ENCODE measurements at places on chromosomes 7 and 10. TPM values are rescaled to one million over a fixed set of nuclear protein-coding genes. Genes with fewer than 3 reads are reported as not detected.

GRCh38 chr10:64976150-64976549 is 1454.9 kb downstream of the REEP3 start:
- no peak for DNase-seq

- DNase-seq = no peak
Observed at GRCh38 chr10:105025092-105025491, 384.0 kb downstream of the SORCS3 start.

DNA sequence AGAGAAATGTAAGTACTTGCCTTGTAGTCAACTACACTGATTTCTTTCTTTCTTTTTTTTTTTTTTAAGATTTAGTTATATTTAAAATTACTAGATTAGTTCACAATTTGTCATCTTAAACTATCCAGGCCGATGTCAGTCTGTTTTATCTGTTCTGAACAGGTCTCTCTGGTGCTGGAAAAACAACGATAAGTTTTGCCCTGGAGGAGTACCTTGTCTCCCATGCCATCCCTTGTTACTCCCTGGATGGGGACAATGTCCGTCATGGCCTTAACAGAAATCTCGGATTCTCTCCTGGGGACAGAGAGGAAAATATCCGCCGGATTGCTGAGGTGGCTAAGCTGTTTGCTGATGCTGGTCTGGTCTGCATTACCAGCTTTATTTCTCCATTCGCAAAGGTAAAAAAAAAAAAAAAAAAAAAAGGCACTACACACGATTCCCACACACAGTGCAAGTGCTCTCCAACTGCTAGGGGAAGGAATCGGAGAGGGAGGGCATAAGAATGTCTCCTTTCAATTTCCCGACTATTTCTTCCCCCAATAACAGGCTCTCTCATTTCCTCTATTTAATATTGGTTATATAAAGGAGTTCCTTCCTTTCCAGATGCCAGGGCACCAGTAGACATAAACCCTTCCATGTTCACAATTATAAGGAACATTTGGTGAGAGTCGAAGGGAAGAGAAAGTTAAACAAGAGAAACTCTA is 53.4 kb downstream of the PAPSS2 start:
- DNase-seq = no peak

The OPN4 gene
- polyA plus RNA-seq = not detected

The CREM gene
- 43.9 TPM for polyA plus RNA-seq

DNA sequence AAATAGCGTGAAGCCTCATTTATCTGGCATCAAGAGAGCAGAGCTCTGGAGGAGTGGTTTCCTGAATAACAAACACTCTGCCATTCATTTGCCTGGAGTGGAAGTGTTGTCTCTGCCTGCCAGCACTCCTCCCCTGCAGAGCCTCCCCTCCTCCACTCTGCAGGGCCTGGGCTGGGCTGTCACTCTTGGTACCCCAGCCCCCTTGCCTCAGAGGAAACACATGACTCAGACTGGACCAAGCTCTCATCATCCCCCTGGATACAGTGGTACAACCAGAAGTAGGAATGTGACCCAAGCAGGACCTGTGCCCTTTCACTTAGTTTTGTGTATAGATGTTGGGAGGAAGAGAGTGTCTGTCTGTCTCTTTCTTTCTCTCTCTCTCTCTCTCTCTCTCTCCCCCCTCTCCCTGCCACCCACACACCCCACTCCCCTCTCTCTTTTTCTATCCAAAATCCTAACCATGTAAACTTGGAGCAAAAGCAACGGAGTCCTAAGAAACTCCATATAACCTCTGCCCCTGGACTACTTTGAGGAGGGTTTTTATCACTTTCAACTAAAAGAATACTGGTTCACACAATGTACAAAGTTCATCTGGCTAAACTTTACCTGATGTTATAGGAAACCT is 43.9 kb downstream of the DOCK4 start:
- DNase-seq = peak; percentile 83

The PRSS2 gene
- polyA plus RNA-seq = not detected

DNA sequence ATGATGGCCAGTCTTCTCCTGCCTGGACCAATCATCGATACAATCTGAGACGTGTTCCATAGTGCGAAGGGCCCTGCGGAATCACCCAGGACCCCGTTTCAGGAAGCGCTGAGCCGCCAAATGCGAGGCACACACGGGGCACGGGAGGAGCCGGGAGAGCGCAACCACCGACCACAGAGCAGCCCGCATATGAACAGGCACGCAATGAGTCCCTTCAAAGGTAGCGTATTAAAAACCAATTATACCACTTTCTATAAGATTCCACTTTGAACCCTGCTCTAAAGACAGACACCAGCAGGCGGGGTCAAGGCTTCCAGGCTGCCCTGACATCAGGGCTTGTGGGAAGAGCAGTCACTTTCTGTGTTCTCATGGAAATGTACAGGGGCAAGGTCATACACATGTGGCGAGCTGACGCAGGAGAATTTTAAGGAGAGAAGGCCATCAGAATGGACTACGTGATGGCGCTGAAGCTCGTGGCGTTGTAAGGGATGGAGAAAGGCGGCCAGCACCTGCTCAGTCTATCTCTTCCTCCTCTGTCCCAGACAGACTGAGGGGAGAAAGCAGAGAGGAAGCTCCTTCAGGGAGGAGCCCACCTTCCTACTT is 46.2 kb downstream of the AMZ1 start:
- no peak for DNase-seq

The HMX3 gene
- polyA plus RNA-seq = not detected

DNA sequence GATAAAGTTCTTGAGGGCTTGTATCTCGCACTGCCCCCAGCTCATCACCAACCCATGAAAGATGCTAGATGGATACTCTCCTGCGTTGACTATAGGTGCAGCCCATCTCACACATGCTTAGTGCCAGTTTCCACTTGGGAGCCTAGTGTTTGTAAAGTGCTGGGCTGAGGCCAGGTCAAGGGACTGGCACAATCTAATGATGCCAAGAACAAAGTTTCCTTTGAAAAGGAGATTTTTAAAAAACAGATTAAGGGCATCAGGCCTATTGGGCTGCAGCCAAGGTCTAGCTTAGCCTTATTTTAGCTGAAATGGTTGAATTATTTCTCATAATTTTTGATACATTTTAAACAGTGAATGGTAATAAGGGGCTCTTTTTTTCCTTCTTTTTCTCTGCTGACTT is 259.0 kb downstream of the ADRA2A start:
- no peak for DNase-seq

DNA sequence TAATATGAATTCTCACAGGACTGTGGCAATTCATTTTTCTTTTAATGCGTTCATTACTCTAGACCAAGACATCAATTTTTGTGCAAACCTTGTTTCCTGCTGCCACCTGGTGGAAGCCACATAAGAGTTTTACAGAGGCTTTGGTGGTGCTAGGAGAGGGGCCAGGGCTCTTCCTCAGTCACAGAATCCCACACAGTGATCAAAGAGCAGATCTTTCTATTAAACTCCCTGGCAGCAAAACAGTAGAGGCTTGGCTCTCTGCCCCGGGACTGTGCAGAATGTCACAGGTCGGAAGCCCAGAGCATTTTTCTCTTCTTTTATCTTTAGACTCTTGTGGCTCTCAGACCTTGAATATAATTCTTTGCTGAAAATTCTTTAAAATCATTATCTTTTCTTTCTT is 506.4 kb upstream of the C7orf33 start:
- DNase-seq = peak; percentile 95

DNA sequence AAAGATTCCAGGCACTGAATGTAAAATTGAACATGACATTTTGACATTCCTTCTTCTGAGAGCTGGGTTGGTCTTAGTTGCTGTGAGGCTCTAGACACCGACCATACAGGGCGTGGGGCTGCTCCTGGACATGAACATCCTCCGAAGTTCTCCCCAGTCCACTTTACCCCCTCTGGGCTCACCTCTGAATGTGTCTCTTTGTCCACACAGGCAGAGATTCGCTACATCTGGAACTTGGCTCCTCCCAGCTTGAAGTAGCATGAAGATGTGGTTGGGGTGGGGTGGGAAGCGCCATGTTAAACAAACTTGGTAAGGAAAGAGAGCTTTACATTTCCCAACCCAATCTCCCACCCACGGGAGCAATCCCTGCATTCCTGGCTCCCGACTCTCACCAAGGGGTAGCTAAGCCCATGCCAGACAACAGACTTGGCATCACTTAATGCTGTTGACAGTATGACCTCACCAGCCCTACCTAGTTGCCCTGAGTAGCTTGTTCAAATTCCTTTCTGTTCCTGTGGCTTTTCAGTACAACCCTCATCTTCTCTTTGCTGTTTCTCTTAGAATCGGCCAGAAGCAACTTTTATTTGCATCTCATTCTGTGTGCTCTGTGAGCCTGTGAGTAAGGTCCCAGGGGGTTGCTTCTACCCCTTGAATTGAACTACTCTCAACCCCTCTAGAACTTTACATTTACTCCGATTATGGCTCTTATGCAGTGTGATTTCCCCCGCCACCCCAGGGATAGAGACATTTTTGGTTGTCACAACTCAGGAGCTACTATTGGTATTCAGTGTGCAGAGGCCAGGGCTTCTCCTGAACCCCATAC is 211.4 kb downstream of the SEC23IP start:
- no peak for DNase-seq

DNA sequence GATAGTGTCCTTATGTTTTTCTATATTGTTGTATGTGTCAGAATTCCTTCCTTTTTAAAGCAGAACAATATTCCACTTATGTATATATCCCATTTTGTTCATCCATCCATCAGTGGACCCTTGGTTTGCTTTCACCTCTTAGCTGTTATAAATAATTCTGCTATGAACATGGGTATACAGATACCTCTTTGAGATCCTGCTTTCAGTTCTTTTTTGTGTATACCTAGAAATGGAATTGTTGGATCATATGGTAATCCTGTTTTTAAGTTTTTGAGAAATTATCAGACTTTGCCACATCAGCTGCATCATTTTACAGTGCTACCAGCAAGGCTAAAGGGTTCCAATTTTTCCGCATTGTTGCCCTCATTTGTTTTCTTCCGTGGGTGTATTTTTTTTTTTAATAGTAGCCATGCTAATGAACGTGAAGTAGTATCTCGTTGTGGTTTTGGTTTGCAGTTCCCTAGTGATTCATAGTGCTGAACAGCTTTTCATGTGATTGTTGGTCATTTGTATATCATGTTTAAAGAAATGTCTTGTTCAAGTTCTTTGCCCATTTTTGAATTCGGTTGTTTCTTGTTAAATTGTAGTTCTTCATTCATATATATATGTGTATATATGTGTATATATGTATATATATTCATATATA is 87.8 kb downstream of the LCOR start:
- no peak for DNase-seq

DNA sequence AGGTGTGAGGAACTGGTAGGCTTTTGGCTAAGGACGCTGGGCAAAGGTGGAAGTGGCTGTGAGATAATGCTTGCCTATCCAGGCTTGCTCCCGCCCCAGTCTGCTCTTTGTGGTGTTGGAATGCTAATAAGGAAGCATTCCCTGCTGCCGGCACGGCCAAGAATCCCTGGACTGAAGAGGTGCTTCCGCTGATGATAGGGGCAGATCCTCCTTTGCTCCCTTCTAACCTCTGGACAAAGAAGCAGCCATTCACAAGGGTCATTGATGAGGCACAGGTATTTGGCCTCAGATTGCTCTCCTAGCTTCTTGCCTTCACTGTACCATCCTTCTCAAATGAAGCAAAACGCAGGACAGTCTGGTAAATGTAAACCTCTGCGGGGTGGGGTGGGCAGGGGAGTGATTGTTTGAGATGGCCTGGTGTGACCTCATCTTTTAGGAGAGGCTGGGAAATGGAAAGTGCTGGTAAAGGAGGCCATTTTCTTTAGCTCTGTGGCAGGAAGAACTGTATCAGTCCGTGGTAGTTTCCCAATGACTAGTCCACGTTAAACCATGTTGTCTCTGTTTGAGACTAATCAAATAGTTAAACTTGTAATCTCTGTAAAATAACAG is 1.7 kb downstream of the PGAM1 start:
- peak; percentile 67 for DNase-seq

DNA sequence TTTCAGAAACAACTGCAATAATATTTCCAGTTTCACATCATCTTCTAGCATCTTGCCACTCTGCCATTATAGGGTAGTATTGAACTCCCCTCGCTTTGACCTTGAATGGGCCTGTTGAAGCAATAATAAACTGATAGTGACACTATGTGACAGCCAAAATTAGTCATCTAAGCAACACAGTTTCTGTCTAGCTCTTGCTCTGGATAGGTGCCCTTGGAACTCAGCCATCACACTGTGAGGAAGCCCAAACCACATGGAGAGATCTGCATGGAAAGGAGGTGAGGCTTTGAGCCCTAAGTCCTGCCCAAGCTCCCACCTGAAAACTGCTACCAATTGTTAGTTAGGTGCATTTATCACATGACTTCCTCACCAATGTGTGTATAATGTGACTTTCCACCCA is 18.1 kb upstream of the KCND2 start:
- no peak for DNase-seq

DNA sequence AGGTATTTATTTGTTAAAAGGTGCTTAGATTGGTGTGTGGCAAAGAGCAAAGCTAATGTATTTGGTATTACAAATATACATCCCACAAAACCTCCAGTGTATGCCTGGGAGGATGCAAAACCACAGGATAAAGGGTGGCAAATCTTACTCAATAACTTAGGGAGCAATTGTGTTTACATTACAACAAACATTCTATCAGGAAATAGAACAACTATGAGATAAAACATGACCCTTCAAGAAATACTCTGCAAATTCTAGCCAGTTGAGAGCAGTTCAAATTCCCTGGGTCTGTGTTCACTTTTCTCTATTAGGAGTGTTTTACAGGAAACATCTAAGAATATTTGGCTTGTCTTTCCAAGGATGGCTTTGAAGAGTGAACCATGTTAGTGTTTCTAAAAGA is 64.9 kb downstream of the CUL1 start:
- DNase-seq = no peak

GRCh38 chr7:44665531-44666213 is 59.2 kb downstream of the OGDH start:
- no peak for DNase-seq

- no peak for DNase-seq
Observed at GRCh38 chr7:56053993-56054392, 2.4 kb downstream of the CCT6A start.

All from kidney (tissue), 22 donors.